HepG2 (cell line): ENCODE measurements at places on chromosomes 5 and 9. TPM values are rescaled to one million over a fixed set of nuclear protein-coding genes. Genes with fewer than 3 reads are reported as not detected.

The GRM6 gene
- not detected in 2 replicates for total RNA-seq

The CTSV gene
- total RNA-seq, result 6.0 and 12.6 TPM in 2 replicates

The TMEM245 gene
- total RNA-seq, result 39.7 and 55.4 TPM in 2 replicates

The CFAP157 gene
- not detected in 2 replicates for total RNA-seq

The HTR4 gene
- not detected in 2 replicates for total RNA-seq

DNA sequence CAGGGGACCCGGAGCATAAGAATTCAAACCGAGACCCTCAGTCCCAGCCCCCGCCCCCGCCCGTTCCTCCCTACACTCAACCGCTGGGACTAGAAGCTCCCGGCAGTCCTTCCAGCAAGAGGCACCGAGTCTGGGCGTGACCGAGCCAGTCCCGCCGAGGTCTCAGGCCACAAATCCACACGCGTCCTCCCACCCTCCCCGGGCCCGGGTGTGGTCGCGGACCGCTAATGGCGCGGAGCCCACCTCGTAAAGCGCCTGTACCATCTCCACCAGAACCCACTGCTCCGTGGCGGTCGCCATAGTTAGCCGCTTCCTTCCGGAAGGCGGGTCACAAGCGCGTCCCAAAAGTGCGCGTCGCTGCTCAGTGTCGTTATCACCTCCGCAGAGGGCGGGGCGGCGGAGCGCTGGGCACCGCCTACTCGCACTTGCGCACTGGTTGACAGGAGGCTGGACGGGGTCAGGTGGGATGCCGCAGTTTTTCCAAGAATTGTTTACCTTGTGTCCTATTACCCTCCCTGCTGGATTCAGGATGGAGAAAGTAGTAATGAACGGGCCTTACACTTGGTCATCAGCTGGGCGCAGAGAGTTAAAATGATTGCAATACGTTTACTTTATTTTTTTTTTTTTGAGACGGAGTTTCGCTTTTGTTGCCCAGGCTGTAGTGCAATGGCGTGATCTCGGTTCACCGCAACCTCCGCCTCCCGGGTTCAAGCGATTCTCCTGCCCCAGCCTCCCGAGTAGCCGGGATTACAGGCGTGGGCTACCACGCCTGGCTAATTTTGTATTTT, at the start of gene SPTLC1:
Gene SPTLC1 (minus strand): TSS at position 343 of the 788 bp plus-strand sequence. CDS start 43 bp downstream, at position 300.
- no peaks in the 10 kb centered on the region; the same call in 2 of the 3 replicates for H3K27me3 ChIP-seq
- peak; percentile 89 for DNase-seq
- peak within 1 kb of the TSS; percentile 84 for H3K4me3 ChIP-seq
- H3K4me1 ChIP-seq, result peaks cover 16% of the 10 kb centered on the region
- H3K27ac ChIP-seq, result peak within 1 kb of the TSS; percentile 67
- H3K36me3 ChIP-seq, result peaks cover 3% of the 10 kb centered on the region

DNA sequence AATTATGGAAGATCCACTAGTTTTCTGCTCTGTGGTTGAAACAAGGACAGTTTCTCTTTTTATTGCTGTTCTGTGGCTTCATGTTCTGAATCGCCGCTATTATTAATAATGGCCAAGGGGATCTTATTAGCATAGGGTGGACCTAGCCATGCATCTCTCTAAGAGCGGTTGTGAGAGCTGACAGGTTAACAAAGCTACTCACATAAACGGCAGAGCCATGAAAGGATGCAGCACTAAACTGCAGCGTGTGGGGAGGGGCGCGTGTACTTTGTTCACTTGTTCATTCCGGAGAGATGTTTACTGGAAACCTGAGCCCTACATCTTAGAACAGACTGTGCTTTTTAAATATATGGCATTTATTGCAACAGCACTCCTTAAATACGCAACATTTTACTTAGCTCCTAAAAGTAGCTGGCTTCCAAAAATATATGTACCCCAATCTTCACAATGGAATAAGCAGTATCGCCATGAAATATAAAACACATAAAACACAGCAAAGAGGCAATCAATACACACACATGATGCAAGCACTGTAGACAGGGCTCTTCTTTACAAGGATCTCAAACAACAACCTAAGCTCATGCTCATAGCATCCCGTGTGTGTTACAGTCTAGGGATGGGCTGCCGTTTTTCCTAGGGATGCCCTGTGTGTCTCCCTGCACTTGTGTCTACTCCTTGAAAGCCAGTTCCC, 424.6 kb downstream of the MED10 start:
- no peaks in the 10 kb centered on the region for H3K27me3 ChIP-seq
- no peak for DNase-seq
- H3K27ac ChIP-seq, result no peak overlapping the region

GRCh38 chr9:87498046-87498810, 561 bp downstream of the DAPK1 start:
- peak; percentile 48 for DNase-seq
- H3K4me3 ChIP-seq, result peak overlapping the region; percentile 79
- no peaks in the 10 kb centered on the region for H3K36me3 ChIP-seq
- H3K4me1 ChIP-seq, result peaks cover 55% of the 10 kb centered on the region

DNA sequence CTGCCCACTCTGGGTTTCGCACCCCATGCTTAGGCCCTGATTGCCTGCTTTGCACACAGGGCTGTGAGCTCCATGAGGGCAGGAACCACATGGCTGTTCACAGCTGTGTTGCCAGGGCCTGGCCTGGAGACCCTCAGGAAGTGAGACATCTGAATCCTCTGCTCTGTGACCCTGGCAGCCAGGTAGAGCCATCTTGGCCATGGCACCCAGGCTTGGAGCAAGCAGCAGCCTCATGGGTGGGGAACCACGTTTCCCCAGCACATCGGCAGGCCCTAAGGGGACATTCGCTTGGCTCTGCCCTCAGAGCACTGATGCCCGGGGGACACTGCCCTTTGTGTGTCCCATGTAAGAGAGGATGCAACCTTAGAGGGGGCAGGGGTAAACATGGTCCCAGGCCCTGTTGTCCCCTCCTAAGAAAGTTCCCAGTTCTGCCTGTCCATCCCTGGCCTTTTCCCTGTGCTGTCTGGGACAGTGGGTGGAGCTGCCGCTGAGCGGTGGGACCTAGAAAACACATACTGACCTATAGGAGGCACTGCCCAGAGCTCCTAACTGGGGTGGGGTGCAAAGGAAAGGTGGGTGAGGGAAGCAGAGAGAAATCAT, 144.1 kb upstream of the IER5L start:
- peaks cover 98% of the 10 kb centered on the region for H3K4me1 ChIP-seq
- no peak for DNase-seq
- H3K27ac ChIP-seq, result no peak overlapping the region
- no peak overlapping the region for H3K4me3 ChIP-seq
- no peaks in the 10 kb centered on the region for H3K36me3 ChIP-seq

DNA sequence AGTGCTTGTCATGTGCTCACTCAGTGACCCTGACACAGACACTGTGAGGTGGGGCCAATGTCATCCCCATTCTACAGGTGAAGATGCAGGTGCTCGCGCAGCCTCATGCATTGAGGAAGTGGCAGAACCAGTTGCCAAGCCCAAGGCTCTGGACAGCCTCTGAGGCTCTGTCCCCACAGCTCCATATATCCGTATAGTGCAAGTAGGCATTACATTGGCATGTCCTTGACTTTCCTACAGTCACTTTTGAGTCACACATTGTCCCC, 58.8 kb upstream of the ANGPTL2 start:
- no peak overlapping the region for H3K27ac ChIP-seq
- H3K36me3 ChIP-seq, result no peaks in the 10 kb centered on the region
- H3K4me1 ChIP-seq, result peaks cover 20% of the 10 kb centered on the region
- H3K4me3 ChIP-seq, result no peak overlapping the region

- H3K27ac ChIP-seq, result no peak overlapping the region
- DNase-seq, result no peak
- H3K27me3 ChIP-seq, result no peaks in the 10 kb centered on the region
- H3K4me3 ChIP-seq, result no peak overlapping the region
- H3K4me1 ChIP-seq, result no peaks in the 10 kb centered on the region
Observed at GRCh38 chr5:175384724-175385552, 59.0 kb downstream of the DRD1 start.

DNA sequence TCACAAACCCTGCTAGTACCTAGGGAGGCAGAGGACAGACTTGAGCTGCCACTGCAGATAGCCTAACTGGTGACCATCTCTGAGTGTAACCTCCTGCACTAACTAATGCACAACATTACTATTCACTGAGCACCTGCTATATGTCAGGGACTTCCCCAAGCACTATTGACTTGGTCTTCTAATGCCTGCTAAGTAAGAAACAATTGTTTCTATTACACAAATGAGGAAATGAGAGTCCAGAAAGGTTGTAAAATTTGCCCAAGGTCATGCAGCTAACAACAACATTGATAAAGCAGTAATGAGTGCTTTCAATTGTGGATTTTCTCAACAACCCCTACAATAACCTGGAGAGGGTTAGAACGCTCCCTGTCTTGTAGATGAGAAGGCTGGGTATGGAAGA, 183.7 kb downstream of the ZNF462 start:
- no peak overlapping the region for H3K4me3 ChIP-seq
- no peak overlapping the region for H3K27ac ChIP-seq
- DNase-seq, result no peak
- H3K27me3 ChIP-seq, result no peaks in the 10 kb centered on the region
- H3K4me1 ChIP-seq, result no peaks in the 10 kb centered on the region
- H3K36me3 ChIP-seq, result no peaks in the 10 kb centered on the region

DNA sequence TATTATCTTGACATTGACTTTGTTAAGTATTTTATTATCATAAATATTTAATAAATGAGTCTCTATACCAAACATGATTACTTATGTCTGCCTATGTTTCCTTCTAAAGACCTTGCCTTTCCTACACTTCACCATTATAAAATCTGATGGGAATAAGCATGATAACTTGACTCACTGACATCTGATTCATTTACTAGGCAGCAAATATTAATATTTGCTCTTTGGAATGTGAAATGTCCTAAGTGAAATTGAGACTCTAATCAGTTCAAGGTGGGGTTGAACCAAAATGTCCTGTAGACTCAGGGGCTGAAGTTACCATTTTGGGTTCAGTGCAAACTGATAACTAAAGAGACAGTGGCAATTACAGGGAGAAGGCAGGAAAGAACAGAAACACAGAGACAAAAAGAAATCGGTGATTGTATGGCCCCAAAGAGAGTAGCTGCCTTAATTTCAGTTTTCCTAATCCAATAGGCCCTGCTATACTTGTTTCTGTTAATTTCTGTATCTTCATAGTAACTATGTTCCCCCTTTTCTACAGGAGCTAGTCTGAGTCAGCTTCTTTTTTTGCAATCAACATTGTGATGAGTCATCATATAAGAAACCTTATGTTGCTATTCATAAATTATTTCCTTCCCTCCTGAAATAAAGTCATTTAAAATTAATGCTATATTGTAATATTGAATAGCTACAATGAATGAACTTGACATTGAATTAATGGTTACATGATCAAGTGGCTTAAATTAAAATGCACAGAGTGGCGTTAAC, 296.8 kb downstream of the PDE4D start:
- no peaks in the 10 kb centered on the region for H3K4me1 ChIP-seq
- no peak for DNase-seq
- no peak overlapping the region for H3K4me3 ChIP-seq
- no peaks in the 10 kb centered on the region for H3K36me3 ChIP-seq

GRCh38 chr5:21574438-21574837, 1278.7 kb downstream of the CDH12 start:
- DNase-seq, result no peak
- no peak overlapping the region for H3K4me3 ChIP-seq
- H3K27me3 ChIP-seq, result no peaks in the 10 kb centered on the region
- H3K27ac ChIP-seq, result no peak overlapping the region
- no peaks in the 10 kb centered on the region for H3K36me3 ChIP-seq
- H3K4me1 ChIP-seq, result no peaks in the 10 kb centered on the region

DNA sequence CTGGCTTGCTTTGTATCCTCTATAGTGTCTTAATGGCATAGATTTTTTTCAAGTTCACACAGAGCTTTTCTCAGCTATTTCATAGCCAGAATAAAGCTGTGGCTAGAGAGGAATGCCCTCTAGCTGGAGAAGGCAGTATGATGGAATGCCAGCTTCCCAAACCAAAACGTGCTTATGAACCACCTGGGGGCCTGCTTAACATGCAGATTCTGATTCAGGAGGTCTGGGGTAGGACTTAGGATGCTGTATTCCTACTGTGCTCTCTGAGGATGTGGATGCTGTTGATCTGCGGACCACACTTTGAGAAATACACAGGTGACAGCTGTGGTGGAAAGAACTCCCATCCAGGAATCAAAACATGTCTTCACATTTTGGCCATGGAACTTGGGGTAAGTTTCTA, 49.9 kb upstream of the DPYSL3 start:
- no peaks in the 10 kb centered on the region for H3K36me3 ChIP-seq
- no peak for DNase-seq
- no peaks in the 10 kb centered on the region for H3K4me1 ChIP-seq
- no peak overlapping the region for H3K4me3 ChIP-seq

DNA sequence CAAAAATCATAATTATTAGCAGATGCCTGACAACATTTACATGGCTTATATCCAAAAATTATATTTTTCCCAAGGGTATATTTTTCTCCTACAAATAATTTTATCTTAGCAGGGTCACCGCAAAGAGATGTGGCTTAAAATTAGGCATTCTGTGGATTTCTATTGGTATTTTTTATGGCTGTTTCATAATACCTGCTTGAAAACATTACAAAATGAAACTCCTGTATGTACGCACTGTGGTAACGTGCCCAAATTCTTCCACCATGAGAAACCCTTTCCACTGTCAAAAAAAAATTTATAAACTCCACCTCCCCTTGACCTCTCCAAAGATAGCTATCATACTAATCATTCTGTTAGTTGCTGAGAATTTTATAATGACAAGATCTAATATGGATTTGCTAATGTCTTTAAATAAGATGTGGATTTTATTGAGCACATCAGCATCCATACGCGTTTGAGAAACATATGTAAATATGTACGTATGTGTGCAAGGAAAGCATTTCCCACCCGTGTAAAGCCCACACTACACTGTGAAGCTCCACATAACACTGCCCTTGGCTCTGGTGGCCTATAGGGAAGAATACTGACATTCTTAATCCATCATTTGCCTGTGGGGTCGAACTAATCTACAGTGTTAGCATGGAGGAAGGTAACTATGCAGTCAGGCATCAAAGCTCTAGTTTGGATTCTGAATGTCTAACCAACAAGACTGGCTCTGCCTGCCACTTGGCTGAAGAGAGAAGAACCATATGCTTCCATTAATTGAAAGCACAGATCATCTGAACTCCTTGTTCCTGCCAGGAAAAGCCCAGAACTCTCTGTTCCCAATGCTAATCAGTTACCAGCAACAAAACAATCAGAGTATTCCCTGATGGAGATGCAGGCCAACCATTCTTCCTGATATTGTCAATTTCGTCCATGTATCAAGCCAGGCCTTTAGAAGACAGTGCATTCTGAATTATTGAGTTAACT, 244.7 kb downstream of the SPOCK1 start:
- H3K4me1 ChIP-seq, result no peaks in the 10 kb centered on the region
- H3K36me3 ChIP-seq, result no peaks in the 10 kb centered on the region
- DNase-seq, result no peak
- H3K4me3 ChIP-seq, result no peak overlapping the region

DNA sequence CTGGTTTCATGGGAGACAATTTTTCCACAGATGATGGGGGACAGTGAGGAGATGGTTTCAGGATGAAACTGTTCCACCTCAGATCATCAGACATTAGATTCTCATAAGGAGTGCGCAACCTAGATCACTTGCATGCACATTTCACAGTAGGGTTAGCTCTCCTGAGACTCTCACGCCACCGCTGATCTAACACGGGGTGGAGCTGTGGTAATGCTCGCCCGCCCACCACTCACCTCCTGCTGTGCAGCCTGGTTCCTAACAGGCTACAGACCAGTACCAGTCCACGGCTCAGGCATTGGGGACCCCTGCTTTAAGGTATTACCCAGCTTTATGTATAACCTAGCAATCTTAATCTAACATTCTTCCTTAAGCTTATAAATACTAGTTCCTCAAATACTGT, 35.6 kb downstream of the TTC39B start:
- H3K36me3 ChIP-seq, result no peaks in the 10 kb centered on the region; the same call in 1 of the 2 replicates
- DNase-seq, result no peak
- no peak overlapping the region for H3K4me3 ChIP-seq
- no peak overlapping the region for H3K27ac ChIP-seq
- peaks cover 12% of the 10 kb centered on the region for H3K4me1 ChIP-seq

GRCh38 chr9:101536351-101536750, 2.7 kb downstream of the RNF20 start:
- no peak overlapping the region for H3K4me3 ChIP-seq
- H3K4me1 ChIP-seq, result peaks cover 33% of the 10 kb centered on the region
- DNase-seq, result no peak
- H3K27me3 ChIP-seq, result no peaks in the 10 kb centered on the region; the same call in 2 of the 3 replicates
- H3K27ac ChIP-seq, result no peak overlapping the region
